Endothelial cell (in vitro differentiated cells): ENCODE measurements at places on chromosomes 3 and 15.

- DNase-seq, result no peak
These were observed 776.1 kb upstream of the SEMA6D start for GRCh38 chr15:46941241-46941640.

- no peak for DNase-seq
These were observed 5.2 kb downstream of the MCTP2 start for GRCh38 chr15:94236608-94237007.

DNA sequence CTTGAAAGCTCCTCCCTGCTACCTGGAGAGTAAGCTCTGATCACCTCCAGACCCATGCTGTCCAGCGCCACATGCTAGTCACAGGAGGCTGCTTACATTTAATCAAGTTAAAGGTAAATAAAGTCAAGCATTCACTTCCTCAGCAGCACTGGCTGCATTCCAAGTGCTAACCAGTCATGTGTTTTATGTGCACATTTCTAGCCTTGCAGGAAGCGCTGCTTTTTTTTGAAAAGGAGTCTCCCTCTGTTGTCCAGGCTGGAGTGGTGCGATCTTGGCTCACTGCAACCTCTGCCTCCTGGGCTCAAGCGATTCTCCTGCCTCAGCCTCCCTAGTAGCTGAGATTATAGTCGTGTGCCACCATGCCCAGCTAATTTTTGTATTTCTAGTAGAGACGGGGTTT, 279.2 kb downstream of the GABRG3 start:
- DNase-seq, result no peak

DNA sequence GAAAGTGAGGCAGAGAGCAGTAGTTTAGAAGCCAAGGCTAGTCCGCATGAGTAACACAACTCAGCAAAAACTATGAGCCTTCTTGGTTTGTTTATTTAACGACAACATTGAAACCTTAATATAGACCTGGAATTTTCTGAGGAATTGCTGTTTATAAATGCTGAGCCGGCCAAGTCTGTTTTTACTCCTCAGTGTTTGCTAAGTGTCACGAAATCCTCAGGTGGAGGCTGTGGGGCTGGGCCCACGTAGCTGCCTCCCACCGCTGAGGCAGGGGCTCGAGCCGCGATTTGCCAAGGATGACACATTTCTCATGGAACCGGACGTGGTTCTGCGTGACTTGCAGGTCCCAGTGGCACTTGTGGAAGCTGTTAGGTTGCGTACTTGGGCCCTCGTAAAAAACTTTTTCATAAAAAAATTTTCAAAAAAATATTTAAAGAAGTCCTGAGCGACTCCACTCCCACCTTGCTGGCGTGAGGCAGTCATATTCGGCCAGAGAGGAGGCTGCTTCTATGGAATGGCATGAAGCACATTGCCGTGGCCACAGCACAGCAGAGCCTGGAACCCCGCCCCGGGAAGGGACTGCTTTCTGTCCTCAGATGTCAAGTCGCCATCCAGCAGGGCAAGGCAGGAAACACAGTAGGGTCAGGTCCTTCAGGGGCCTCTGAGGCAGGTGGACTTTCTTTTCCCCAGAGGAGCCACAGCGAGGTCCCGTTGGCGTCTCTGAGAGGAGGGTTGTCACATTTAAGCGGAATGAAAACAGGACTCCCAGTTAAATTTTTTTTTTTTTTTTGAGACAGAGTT, 64.8 kb upstream of the PCSK6 start:
- no peak for DNase-seq

DNA sequence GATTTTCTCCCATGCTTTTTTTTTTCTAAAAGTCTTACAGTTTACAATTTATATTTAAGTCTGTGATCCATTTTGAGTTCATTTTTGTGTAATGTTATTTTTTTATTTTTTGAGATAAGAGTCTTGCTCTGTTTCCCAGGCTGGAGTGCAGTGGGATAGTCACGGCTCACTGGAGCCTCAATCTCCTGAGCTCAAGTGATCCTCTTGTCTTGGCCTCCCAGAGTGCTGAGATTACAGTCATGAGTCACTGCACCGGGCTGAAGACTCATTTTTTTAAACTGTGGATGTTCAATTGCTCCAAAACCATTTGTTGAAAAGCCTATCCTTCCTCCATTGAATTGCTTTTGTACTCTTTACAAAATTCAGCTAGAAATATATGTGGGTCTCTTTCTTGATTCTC, 19.5 kb downstream of the LNP1 start:
- no peak for DNase-seq

DNA sequence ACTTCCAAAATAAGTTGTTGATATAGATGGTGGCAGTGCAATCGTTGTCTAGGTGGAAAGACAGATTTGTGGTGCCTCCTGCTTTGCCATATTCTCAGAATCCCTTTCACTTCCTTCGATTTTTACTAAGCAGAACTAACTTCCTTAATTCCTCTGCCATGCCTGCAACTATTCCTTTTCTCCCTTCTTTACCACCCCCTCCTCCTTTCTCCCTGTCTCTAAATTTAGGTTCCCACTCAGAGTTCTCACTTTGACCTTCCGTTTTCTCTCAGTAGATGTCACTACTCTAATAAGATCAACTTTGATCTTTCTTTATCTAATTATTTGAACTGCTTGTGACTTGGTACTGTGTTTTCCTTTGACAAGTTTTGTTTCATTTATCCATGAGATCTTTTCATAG, 351.2 kb downstream of the LPP start:
- no peak for DNase-seq

- no peak for DNase-seq
These were observed 80.4 kb upstream of the ZBTB20 start for GRCh38 chr3:115227461-115227860.

GRCh38 chr3:100710261-100710968, 1.1 kb downstream of the TFG start:
- peak; percentile 33 for DNase-seq

GRCh38 chr3:33439546-33440327, 468 bp downstream of the UBP1 start:
- DNase-seq, result peak; percentile 55

DNA sequence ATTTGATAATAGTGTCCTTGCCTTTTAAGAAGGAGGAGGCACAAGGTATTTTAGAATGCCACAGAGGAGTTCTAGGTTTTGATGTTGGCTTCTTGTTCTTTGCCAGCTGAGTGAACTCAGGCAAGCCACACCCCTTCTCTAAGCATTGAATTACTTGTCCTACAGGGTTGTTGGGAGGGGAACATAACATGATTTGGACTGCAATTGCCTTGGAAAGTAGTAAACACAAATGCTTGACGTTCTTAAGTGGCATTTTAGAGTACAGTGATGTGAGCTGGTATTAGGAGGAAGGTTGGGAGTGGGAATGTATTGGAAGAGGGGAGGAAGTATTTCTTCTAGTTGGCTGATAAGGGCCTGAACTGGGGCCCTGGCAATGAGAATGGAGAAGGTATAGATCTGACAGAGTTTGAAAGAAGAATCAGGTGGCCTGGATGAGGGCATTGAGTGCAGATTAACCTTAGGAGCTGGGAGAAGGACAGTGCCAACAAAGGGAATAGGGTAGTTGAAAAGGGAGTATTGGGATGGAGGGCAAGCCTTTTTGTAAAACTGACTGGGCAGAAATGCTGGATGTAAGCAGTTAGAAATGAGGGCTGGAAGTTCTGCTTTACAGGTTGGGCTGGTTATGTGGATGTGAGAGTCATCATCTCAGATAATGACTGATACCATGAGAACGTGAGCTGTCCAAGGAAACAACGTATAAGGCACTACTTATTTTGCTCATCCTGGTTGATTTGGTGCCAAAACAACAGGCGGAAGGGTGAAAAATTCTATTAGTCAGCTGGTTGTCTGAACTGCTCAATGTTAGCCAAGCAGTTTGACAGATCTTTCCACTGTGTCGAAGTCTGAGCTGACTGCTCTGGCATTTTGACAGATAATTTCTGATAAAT, 16.7 kb downstream of the KAT2B start:
- DNase-seq, result no peak

DNA sequence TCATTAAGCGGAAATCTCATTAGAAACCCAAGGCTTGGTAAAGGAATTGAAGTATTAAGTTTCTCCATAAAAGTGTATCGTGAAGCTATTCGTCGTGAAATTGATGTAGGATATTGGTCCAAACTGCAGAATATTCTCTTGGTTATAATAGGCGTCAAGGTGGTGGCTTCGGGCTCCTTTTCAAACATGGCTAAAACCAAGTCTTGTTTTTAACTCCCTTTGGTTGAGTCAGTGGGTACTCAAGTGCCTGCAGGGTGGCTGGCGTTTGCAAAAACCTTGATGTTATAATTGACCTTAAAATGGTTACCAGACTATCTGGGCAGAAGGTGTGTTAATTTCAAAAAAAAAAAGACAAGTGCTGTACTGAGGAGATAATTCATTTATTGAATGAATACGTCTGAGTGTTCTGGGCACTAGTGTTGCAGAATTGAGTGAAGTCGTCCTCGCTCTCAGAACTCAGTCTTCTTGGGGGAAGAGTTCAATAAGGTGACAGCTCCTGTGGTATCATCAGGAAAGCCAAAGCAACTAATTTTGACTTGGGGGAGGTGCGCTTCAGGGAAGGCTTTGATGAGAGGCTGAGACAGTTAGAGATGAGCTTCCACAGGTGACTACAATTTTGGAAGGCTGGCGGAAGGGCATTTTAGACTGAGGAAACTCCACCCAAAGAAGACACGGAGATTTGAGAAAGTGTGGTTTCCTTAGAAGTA, 1.5 kb downstream of the UBE2Q2 start:
- no peak for DNase-seq

GRCh38 chr3:73399106-73399505, 225.6 kb downstream of the PDZRN3 start:
- no peak for DNase-seq

DNA sequence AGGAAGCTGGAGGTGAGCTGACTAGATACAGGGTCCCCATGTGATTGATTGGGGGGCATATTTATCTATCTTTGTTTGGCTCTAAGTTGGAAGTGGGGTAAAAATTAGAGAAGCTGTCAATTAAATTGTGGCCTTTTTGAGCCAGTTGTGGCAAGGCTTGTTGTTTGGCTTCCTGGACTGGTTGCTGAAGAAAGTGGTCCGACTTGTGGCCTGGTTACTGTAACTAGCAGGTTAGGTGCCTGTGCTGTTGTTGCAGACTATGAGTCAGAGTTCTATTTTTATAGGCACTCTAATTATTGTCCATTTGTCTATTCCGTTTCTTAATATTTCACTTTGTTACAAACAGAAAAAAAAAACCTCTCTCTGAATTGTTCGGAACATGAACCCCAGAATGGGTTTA, 129.1 kb upstream of the CNTN6 start:
- DNase-seq, result no peak

- no peak for DNase-seq
These were observed 48.3 kb downstream of the GABRB3 start for GRCh38 chr15:26724381-26725150.

DNA sequence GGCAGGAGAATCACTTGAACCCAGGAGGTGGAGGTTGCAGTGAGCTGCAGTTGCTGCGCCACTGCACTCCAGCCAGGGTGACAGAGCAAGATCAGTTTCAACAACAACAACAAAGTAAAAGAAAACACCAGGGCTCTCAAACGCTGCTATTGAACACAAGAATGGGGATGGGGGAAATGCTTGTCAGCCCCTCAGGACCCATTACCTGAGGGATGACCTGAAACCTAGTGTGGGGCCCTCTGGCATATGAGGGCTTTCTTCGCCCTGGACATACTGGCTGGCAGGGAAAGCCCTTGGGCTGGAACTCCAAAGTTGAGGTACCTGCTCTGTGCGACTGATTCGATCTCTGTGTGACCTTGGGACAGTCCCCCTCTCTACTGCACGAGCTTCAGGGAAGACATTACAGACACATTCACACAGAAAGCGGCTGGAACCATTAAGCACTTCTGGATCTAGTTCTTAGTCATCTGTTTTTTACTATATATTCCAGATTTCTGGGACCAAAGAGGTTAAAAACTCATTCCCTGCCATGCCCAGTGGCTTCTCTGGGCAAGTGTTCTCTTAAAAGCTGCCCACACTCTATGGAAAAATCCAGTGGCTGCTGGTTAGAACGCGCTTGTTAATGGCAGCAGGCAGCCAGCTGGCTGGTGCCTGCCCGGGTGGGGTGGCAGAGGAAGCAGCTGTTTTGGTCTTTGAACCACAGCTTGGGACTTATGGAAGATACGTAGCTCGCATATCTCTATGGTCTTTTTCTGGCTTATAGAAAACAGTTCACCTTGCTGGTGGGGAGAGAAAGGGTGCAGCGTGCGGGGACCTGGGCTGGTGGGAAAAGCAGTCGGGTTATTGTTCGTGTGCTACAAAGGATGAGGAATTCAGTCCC, 57.2 kb downstream of the ATP1B3 start:
- DNase-seq, result no peak

- DNase-seq, result no peak
These were observed 34.2 kb downstream of the TFG start for GRCh38 chr3:100743535-100743934.

DNA sequence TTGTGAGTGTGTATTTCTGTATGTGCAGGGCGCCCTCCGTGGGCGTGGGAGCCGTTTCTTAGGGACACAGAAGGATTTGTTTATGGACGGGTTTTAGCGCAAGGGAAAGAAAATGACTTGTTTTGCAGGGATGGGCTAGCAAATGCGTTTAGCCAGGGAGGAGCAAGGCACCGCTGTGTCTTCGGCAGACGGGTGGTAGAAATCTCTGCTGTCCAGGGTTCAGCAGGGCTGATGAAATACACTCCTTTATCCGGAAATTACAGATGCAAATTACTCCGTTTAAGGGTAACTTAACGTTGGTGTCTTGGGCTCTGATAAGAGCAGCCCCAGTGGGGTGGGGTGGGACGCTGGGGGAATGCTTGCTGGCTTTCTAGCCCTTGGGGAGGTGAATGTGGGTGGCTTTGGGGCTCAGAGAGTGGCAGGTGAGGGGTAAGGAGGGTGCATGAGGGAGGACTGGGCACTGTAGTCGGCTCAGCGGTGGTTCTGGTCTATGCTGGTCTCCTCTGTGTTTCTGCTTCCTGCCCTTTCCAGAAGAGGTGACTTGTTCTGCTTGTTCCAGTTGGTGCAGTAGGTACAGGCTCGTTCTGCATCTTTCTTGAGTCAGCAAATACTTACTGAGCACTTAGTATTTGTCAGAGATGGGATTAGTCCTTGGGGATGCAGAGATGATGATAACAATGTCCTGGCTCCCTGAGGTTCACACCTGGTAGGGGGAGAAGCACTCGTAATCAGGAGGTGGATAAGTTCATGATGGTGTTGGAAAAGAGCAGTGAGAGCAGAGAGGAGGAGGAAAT, 954 bp downstream of the SV2B start:
- no peak for DNase-seq

GRCh38 chr3:63365671-63366070, 87.6 kb downstream of the SYNPR start:
- DNase-seq, result no peak

GRCh38 chr3:88031642-88032077, 27.1 kb downstream of the CGGBP1 start:
- no peak for DNase-seq

DNA sequence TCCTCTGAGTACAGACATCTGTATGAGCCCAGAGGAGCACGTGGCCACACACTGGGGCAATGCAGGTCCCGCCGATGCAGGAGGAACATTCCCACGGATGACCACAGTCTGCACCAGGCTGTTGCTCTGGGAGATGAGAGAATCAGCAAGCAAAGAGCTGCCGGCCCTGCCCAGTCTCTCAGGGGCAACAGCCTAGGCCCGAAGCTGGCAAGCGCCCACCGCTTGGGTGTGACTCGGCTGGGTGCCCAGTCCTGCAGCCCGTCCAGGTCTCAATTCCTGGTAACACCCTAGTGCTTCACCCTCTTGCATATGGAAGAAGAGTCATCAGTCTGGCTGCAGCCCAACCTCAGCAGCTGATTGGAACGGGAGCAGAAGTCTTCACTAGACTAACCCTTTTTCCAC, 153.7 kb upstream of the HES1 start:
- no peak for DNase-seq
